RCC 7860 (cell line): ENCODE measurements at places on chromosomes 12 and 14.

DNA sequence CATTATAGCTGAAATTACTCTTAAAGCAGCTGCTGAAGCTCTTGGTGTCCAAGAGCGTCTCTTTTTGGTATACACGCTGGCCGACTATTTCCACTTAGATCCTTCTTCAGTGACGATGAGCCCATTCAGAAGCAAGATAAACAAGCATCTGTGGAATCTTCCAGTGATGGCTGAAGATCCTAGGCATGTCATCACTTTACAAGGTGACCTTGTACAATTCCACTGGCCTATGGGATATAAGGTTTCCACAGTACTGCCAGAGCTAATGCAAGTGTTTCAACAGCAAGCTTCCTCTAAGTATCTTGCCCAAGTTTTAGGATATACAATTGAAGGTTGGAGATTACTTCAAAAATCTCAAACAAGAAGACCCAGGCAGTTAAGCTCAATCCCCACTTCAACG lies 47.0 kb downstream of the INTS13 start:
- DNase-seq: no peak

GRCh38 chr12:39239490-39240486 lies 203.1 kb downstream of the KIF21A start:
- DNase-seq: no peak

- DNase-seq: no peak
Measured at GRCh38 chr12:31339831-31340622, 14.1 kb upstream of the SINHCAF start.

DNA sequence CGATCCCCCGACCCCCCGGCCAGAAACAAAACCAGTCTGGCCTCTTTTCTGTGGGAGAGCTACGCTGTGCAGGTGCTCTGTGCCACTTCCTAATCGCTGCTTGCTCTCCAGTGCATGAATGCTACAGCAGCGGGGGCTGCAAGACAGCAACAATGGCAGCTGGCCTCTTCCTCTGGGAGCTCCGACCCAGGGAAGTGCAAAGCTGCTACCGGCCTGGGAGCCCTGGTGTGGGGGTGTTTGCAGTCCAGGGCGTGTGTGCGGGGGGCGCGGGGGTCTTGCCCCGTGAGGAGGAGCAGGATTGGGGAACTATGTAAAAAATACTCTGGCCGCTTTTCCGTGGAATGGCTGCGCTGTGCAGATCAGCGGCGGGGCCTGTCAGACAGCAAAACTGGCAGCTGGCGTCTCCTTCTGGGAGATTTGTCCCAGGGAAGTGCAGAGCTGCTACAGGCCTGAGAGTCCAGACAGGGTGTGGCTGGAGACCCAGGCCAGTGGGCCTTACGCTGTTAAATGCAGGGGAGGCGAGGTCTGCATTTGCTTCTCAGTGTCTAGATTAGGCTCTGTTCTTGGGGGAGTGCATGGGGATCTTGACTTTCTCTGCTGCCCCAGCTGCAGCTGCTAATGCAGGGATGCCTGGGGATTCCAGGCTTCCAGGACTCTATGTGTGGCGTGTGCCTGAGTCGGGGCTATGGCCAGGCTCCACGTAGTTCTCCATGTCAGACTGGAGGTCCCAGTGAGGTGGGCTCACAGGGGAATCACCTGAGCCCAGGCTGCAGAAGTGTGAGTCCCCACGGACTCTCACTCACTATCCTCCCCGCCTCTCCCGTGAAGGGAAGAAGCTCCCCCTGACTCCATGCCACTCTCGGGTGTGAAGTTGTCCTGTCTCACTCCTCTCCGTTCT lies 344.5 kb downstream of the AEBP2 start:
- no peak for DNase-seq

- DNase-seq: no peak
Measured at GRCh38 chr12:117329756-117330155, 31.7 kb downstream of the NOS1 start.

GRCh38 chr14:38394767-38395166 lies 138.9 kb upstream of the CLEC14A start:
- no peak for DNase-seq

GRCh38 chr12:30782316-30783173 lies 27.8 kb upstream of the CAPRIN2 start:
- DNase-seq: no peak

DNA sequence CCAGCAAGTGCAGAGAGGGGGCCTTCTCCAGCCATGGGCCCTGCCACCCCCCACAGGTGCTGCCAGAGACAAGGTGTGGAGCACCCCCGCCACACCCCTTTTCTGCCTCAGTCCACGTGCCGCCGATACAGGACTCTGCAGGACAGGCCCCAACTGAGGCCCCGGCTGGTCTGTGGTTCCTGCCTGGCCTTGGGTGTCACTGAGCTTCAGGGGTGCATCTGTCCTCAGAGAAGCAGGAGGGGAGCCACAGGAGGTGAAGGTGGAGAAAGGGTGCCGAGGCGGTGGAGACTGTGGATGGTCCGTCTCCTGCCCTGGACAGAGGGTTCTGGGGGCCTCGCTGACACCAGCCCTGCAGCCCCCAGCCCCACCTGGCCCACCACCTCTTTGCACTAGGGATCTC lies 63.1 kb downstream of the KIF26A start:
- no peak for DNase-seq

DNA sequence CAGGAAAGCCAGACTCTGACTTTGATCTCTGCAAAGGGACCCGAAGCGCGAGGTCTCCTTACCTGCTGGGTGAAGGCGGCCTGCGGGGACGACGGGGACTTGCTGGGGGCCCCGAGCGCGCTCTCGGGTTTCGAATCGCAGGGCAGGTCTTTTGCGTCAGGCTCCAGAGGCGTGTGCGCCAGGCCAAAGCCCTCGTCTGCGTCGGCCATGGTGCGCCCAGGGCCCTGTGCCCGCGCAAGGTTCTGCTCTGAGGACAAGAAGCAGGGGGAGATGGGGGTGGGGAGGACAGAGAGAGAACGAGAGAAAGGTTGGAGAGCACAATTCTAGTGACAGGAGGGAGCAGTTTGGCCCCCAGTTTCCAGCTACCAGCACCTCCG lies 2.3 kb downstream of the TBX5 start:
- DNase-seq: no peak

GRCh38 chr14:59333668-59334067 lies 131.5 kb downstream of the GPR135 start:
- DNase-seq: no peak

GRCh38 chr14:105013150-105013785 lies 7.6 kb downstream of the CDCA4 start:
- DNase-seq: no peak
